ENCODE measurements at places on chromosomes 2 and 18.

- DNase-seq, result no peak
These were observed 65.5 kb downstream of the MSTN start for GRCh38 chr2:189997016-189997415.

DNA sequence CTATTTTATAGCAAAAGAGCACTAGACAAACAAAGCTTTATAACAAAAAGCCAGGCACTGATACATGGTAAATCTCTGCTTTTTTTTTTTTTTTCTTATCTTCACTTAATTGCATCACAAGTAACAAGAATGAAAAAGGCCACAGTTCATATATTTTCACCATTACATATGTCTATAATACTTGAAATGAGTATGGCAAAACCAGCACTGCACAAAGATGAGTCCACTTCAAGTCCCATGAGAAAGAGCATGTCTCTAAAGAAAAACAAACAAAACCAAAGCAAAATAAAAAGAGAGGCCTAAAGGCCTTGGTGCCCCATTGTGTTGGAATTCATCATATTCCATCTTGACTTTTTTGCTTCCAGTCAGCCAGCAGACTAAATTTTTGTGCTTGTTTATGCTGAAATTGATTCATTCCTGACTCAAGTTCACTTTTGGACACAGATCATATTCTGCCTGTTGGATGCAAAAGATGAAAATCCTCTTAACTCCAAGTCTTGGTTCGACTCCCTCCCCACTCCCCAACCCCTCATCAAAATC lies 264.9 kb upstream of the CCDC68 start:
- no peak for DNase-seq

- DNase-seq, result no peak
These were observed 1062.7 kb downstream of the DSC3 start for GRCh38 chr18:29979881-29980280.

- DNase-seq, result no peak
These were observed 5.5 kb upstream of the CYP27A1 start for GRCh38 chr2:218776488-218776887.

All from H54 (cell line).